Occipital lobe (tissue), 3 donors: ENCODE measurements at places on chromosomes 5 and 9. TPM values are rescaled to one million over a fixed set of nuclear protein-coding genes. Genes with fewer than 3 reads are reported as not detected.

DNA sequence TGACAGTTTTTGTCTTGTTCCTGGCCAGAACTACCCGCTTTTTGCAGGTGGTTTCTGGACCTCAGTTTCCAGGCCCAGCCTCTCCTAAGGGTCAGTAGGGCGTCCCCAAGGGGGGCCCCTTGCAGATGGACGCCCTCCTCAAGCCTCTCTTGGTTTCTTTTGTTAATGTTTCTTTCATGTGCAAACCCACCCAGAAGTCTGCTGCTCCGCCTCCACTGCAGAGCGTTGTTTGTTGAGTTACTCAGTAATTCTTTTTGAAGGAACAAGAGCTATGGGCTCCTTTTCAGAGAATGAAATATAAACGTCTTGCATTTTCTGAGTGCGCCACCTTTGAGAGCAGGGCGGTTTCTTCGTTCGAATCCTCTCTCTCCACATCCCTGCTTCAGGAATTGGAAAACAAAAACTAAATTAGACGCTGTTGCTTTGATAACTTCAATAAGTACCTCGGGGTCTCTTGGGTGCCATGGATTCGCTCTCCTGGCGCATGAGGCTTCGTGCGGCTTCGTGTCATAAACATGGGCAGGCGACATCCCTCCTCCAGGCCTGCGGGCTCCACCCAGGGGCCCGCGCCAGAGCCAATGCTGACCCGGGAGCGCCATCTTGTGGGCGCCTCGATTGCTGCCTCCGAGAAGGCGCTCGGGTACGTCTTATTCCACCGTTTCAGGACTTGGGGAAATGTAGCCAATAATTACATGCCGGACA lies 38.3 kb upstream of the CKMT2 start:
- peak; percentile 65 for DNase-seq

Gene FBP1
- not detected for total RNA-seq

GRCh38 chr5:35089334-35090314 lies 41.9 kb upstream of the AGXT2 start:
- peak; percentile 32 for DNase-seq

- no peak for DNase-seq
These were observed 104.3 kb upstream of the SPATA31D4 start for GRCh38 chr9:81823672-81824554.

DNA sequence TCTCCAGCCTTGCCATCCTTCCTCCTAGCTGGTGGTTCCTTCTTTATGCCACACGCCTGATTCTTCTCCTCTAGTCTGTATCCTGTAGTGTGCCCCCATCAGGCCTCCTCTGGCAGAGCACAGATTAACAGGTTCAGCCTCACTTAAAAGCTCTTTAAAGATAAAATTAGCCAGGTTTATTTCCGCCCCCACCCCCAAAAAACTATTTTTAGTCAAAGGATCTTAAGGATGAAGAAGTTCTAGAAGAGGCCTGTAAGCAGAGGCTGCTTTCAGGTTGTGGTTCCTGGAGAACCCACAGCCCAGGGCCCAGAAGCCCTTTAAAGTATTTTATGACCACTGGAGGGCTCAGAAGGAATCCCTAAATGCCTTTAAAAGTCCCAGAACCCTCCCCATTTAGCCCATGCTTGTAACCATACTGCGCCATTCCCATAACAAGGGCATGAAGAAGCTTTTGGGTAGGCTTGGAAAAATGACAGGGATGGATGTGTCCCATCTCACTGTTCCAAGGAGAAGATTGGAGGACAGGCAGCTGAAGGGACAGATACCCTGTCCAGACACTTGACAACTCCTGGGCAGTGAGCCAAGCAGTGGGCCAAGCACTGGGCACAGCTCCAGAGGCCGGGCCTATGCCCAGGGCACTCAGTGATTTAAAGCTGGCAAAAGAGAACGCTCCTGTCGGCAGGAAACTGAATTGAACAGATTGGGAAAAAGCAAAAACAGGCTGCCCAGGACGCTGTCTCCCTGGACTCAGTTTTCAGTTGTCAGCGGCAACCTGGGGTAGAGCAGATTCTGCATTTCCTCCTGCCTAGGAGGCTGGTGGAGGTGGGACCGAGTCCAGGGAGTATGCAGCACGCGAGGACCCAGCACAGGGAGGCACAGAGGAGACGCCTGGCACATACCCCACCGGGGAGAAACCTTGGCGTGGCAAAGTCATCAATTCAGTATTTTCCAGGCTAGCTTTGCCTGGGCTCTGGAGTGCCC lies 106.3 kb upstream of the SSBP2 start:
- DNase-seq = peak; percentile 52

GRCh38 chr9:78368236-78368635 lies 71.3 kb downstream of the PSAT1 start:
- no peak for DNase-seq

Gene SCGB3A2
- not detected for total RNA-seq

Gene PROB1
- total RNA-seq = 0.16 TPM

Gene OSMR
- total RNA-seq = 2.0 TPM

- no peak for DNase-seq
These were observed 8.8 kb downstream of the RGS7BP start for GRCh38 chr5:64514612-64515011.

DNA sequence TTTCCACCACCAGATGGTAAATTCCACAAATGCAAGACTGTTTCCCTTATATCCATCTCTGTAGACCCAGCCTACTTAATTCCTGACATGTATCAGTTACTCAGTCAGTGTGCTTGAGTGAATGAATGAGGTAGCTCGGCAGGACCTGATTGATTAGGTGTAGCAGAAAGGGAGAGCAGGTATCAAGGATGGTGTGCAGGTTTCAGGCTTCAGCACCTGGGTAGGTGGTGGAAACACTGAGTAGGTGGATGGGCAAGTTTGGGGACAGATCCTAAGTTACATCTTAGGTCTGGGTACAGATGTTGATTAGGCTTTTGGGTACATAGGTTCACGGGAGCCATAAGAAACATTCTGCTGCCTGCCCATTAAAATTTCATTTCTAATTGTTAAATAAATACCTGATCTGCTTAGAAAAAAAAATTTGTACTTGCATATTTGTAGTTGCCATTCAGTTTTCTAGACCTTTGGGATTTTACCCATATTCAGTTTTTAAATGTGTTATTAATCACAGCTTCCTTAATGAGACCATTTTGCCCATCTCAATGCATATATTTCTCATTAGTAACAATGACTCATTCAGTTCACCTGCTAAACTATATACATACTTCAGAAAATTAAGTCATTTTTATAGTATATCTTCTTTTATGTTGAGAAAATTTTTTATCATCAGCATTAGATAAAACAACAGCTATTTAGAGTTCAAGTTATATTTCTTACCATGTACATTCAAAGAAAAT lies 111.8 kb downstream of the INIP start:
- no peak for DNase-seq

Gene SPATA31E1
- not detected for total RNA-seq

GRCh38 chr5:173679909-173680630 lies 63.6 kb upstream of the BOD1 start:
- DNase-seq = no peak

Gene ACTBL2
- not detected for total RNA-seq

Gene BTNL3
- total RNA-seq = not detected

Gene BARX1
- not detected for total RNA-seq

DNA sequence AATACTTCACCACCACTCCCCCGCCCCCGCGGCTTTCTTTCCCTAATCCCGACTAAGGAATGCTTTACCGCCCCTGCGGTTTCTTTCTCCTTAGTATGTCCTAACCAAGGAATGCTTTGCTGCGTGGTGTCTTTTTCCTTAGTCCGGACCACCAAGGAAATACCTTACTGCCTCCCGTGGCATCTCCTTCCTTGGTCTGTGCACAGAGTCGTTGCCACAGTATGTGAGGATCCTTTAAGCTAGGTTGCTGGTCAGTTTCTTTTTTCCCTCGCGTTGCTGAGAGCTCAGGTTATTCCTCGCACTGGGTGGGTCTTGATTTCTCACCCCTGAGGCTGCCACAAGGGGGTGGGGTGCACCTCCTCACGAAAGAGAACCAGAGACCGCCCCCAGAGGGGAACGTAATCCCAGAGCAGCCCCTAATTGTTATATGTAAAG lies 309.4 kb downstream of the NR3C1 start:
- no peak for DNase-seq

- no peak for DNase-seq
These were observed 9.5 kb downstream of the DENND4C start for GRCh38 chr9:19239955-19240354.

Gene ORM1
- total RNA-seq = not detected

Gene NEURL1B
- 19.2 TPM for total RNA-seq

Gene SOWAHA
- total RNA-seq = 5.1 TPM

GRCh38 chr5:86675311-86675710 lies 57.6 kb downstream of the COX7C start:
- DNase-seq = no peak

DNA sequence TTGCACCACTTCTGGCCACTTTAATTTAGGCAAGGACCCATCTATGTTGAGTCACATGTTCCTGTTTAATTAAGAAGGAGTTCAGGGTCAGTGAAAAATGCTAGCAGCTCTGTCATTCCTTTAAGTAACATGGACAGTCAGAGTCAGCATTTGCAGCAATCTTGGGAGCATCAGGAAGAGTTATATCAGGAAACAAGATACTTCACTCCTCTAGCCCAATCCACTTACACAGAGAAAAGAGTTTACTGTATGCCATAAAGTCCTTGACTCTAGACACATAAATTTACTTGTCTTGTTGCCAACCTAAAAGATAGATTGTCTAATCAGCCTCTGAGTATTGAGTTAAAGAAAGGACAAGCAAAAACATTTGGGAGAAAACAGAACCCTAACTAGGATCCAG lies 266.7 kb downstream of the PJA2 start:
- DNase-seq = no peak

Gene ARHGEF39
- total RNA-seq = 0.94 TPM

Gene PCSK5
- total RNA-seq = 16.5 TPM

- DNase-seq = no peak
These were observed 135.9 kb upstream of the CCDC152 start for GRCh38 chr5:42620579-42621216.

Gene SHB
- total RNA-seq = 14.2 TPM
